Peyer's patch (tissue), 4 donors: ENCODE measurements at places on chromosomes 2 and 18. TPM values are rescaled to one million over a fixed set of nuclear protein-coding genes. Genes with fewer than 3 reads are reported as not detected.
A peak's percentile ranks its signal among the peaks of the same experiment; 100 is the strongest.

UGT1A8 gene
- 19.6 TPM for total RNA-seq

DNA sequence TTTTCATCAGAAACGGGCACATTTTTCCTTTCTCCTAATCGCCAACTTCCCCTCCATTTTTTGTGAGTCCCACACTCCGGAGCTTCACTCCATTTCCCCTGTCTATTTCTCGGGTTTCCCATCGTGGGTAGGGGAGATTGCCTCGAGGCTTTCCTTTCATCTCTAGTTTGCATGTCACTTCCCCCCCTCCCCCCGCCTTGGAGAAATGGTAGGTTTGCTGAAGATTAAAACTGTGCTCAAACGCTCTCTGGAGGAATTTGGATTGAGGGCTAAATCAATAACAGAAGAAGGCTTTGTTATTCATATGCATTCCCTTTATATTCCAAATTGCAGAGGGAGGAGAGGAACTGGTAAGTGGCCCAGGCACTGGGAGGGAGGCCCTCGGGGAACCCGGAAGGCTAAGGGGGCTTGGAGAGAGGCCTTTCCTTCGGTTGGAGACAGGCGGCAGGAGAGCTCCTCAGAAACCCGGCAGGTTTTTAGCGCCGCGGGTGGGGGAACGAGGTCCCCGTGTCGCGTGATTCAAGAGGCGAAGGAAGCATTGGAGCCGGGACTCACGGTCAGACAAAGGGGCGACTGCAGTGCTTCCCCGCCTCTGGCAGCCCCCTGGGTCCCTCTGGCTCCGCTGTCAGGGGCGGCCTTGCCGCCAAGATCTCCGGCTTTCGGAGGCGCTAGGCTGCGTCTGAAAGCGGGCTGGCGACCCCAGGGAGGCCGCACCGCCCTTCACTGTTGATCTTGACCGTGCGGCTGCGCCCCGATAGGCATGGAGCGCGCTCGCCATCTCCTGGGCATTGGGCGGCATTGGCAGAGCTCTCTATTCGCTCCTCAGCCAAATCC, 2.4 kb upstream of the HOXD12 start:
- H3K36me3 ChIP-seq: no peaks in the 10 kb centered on the region
- no peak overlapping the region for H3K27ac ChIP-seq
- H3K27me3 ChIP-seq: no peaks in the 10 kb centered on the region
- peak; percentile 82 for DNase-seq
- peaks cover 4% of the 10 kb centered on the region for H3K4me1 ChIP-seq

GRCh38 chr2:172179045-172179701, 76.5 kb upstream of the DLX2 start:
- H3K4me1 ChIP-seq: no peaks in the 10 kb centered on the region
- H3K27ac ChIP-seq: no peak overlapping the region
- no peaks in the 10 kb centered on the region for H3K27me3 ChIP-seq
- no peak for DNase-seq
- no peaks in the 10 kb centered on the region for H3K36me3 ChIP-seq
- no peak overlapping the region for H3K4me3 ChIP-seq

DNA sequence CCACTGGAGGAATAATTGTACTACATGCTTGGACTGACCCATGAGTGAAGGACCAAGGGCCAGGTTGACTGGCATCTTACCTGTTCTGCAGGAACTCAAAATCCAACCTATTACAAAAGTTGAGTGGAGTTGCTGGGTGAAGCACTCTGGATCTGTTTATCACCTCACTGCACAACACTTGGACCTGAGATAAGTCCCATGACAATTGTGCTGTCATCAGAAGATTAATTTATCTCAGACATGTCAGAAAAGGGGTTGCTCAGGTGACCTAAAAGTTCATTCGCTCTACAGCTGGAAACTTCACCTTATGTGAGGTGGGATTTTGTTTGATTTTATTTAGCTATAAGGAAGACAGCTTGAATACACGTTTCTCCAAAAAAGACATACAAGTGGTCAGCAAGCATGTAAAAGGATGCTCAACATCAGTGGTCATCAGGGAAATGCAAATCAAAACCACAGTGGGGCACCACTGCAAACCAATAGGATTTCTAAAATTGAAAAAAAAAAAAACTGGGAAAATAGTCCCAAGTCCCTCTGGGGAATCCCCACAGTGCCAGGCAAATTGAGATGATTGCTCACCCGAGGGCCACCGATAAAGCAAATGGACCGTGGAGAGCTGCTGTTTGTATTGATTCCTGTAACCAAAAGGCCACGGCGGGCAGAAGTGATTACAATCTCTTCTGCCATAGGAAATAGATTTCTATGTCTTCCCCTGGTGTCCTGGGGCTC, 65.8 kb upstream of the SLC35F5 start:
- H3K27me3 ChIP-seq: no peaks in the 10 kb centered on the region
- H3K4me3 ChIP-seq: no peak overlapping the region
- no peak for DNase-seq

- H3K27me3 ChIP-seq: no peaks in the 10 kb centered on the region
- H3K27ac ChIP-seq: no peak overlapping the region
- no peaks in the 10 kb centered on the region for H3K4me1 ChIP-seq
- no peak for DNase-seq
These were observed 253.2 kb downstream of the L3MBTL4 start for GRCh38 chr18:6161549-6161948.

IL37 gene
- not detected for total RNA-seq

- H3K36me3 ChIP-seq: no peaks in the 10 kb centered on the region
- H3K27ac ChIP-seq: peak overlapping the region; percentile 77
- H3K4me3 ChIP-seq: peak overlapping the region; percentile 41
- peaks cover 8% of the 10 kb centered on the region for H3K27me3 ChIP-seq
These were observed 26.6 kb upstream of the NOTO start for GRCh38 chr2:73175663-73176204.

MC2R gene
- not detected for total RNA-seq

GRCh38 chr2:220220009-220220408, 592.6 kb downstream of the SLC4A3 start:
- H3K27ac ChIP-seq: no peak overlapping the region
- DNase-seq: no peak
- no peaks in the 10 kb centered on the region for H3K27me3 ChIP-seq
- H3K36me3 ChIP-seq: no peaks in the 10 kb centered on the region

DNA sequence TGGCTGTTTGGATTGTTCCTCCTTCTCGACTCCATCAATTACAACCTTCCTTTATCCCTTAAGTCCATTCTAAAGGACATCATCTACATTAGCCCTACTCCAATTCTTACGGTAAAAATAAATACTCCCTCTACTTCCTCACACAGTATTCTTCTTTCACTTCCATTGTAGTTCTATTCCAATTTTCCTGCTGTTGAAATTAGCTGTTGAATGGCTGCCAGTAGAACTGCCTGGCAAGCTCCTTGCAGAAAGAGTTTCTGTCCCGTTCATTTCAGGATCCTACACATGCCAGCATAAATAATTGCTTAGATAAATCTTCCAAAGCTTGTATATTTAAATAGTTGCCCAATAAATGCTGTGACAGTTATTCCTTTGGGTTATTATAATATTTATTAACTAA, 459.3 kb upstream of the TRIB2 start:
- no peak overlapping the region for H3K4me3 ChIP-seq
- no peaks in the 10 kb centered on the region for H3K4me1 ChIP-seq
- no peak for DNase-seq
- H3K27me3 ChIP-seq: no peaks in the 10 kb centered on the region

TUBA4B gene
- total RNA-seq: not detected

- H3K27ac ChIP-seq: no peak overlapping the region
- no peaks in the 10 kb centered on the region for H3K4me1 ChIP-seq
- H3K4me3 ChIP-seq: no peak overlapping the region
- H3K27me3 ChIP-seq: no peaks in the 10 kb centered on the region
- H3K36me3 ChIP-seq: no peaks in the 10 kb centered on the region
- DNase-seq: no peak
These were observed 1044.1 kb upstream of the ZEB2 start for GRCh38 chr2:145563741-145564615.

DNA sequence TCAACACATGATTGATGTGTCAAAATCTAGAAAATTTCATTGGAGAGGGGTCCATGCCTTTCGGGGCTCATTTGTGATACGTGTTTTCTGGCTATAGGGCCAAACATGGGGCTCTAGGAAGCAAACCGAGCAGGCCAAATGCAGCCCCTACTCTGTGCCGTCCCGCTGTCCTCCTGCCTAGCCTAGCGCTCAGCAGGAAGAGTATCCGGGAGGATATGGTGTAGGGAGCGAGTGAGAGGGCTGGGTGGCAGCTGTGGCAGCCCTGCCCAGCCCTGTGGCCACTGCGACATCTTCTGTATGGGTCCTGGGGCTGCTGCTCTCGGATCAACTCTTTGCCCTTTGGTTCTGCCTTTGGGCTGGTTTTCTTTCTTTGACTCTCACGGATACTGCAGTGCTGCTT, 120.1 kb upstream of the MAP3K20 start:
- no peak for DNase-seq
- H3K4me3 ChIP-seq: no peak overlapping the region
- H3K27me3 ChIP-seq: no peaks in the 10 kb centered on the region

DNA sequence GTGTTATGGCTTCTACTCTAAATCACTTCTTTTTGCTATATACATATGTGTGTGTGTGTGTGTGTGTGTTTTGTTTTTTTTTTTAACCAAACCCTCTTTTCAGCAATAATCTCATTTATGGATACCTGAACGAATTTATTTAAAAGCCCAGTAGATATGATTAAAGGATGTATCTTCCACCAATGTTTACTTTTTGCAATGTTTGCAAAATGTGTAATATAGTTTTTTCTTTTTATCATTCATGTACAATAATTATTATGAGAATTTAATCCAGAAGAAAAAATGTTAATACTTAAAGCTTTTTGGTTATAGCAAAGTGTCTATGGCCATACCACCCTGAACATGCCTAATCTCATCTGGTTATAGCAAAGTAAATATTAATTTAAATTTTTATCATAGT, 1.6 kb upstream of the CNDP2 start:
- H3K4me1 ChIP-seq: no peaks in the 10 kb centered on the region
- H3K36me3 ChIP-seq: no peaks in the 10 kb centered on the region

FZD7 gene
- 8.6 TPM for total RNA-seq

DNA sequence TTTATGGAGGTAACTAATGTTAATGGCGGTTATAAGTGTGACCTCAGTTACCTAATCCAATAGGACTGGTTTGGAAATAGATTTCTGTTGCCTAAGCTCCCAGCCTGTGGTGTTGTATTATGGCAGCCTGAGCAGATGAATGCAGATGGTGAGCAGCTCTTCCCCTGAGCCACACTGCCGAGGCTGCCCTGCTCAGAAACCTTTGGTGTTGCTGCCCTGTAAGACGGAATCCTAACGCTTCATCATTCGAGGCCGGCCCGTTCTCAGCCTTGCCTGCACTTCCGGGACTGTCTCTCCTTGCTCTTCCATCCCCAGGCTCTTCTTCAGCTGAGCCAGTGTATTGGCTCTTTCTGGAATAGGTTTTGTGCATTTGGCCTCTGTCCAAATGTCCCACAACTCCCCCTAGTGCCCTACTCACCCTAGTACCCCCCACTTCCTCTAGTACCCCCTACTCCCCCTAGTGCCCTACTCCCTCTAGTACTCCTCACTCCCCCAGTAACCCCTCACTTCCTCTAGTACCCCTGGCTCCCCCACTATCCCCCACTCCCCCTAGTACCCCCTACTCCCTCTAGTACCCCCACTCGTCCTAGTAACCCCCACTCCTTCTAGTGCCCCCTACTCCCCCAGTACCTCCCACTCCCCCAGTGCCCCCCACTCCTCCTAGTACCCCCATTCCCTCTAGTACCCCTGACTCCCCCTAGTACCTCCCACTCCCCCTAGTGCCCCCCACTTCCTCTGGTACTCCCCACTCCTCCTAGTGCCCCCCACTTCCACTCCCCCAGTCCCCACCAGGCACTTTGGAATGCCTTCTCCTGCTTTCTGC, 106.0 kb upstream of the TAF1B start:
- H3K4me1 ChIP-seq: no peaks in the 10 kb centered on the region
- no peak overlapping the region for H3K4me3 ChIP-seq
- no peaks in the 10 kb centered on the region for H3K36me3 ChIP-seq
- H3K27ac ChIP-seq: no peak overlapping the region
- no peaks in the 10 kb centered on the region for H3K27me3 ChIP-seq
- no peak for DNase-seq

ERBB4 gene
- not detected for total RNA-seq

GRCh38 chr2:3634596-3635121, 23.3 kb upstream of the ALLC start:
- no peak overlapping the region for H3K4me3 ChIP-seq
- H3K4me1 ChIP-seq: no peaks in the 10 kb centered on the region
- no peak overlapping the region for H3K27ac ChIP-seq
- DNase-seq: no peak
- H3K27me3 ChIP-seq: no peaks in the 10 kb centered on the region

GRCh38 chr18:73638709-73639108, 508.9 kb downstream of the FBXO15 start:
- DNase-seq: no peak
- no peak overlapping the region for H3K4me3 ChIP-seq
- H3K27me3 ChIP-seq: no peaks in the 10 kb centered on the region

GRCh38 chr2:205401511-205401910, 280.8 kb upstream of the NRP2 start:
- no peak for DNase-seq
- H3K27ac ChIP-seq: no peak overlapping the region
- H3K4me1 ChIP-seq: no peaks in the 10 kb centered on the region
- no peaks in the 10 kb centered on the region for H3K36me3 ChIP-seq

GRCh38 chr18:79629249-79629558, 50.4 kb upstream of the CTDP1 start:
- no peak overlapping the region for H3K27ac ChIP-seq
- DNase-seq: peak; percentile 33
- no peak overlapping the region for H3K4me3 ChIP-seq
- H3K36me3 ChIP-seq: no peaks in the 10 kb centered on the region
- H3K27me3 ChIP-seq: no peaks in the 10 kb centered on the region
- no peaks in the 10 kb centered on the region for H3K4me1 ChIP-seq
